ENCODE measurements at places on chromosomes 12 and 14. TPM values are rescaled to one million over a fixed set of nuclear protein-coding genes. Genes with fewer than 3 reads are reported as not detected.

DYRK2 gene
- 11.2 TPM for total RNA-seq

GRCh38 chr12:109386059-109386433, 38.3 kb downstream of the MYO1H start:
- DNase-seq: no peak

- no peak for DNase-seq
Measured at GRCh38 chr12:74983917-74984316, 225.7 kb downstream of the KCNC2 start.

GRCh38 chr14:78767436-78767835, 597.3 kb downstream of the NRXN3 start:
- no peak for DNase-seq

GRCh38 chr12:45701296-45701695, 28.2 kb upstream of the ARID2 start:
- no peak for DNase-seq

PROX2 gene
- total RNA-seq: not detected

- DNase-seq: no peak
Measured at GRCh38 chr14:65040666-65041433, 54.2 kb downstream of the FNTB start.

- no peak for DNase-seq
Measured at GRCh38 chr14:60803871-60804270, 69.3 kb downstream of the MNAT1 start.

EMP1 gene
- total RNA-seq: 167 TPM

GRCh38 chr12:109388167-109388563, 40.5 kb downstream of the MYO1H start:
- no peak for DNase-seq

- no peak for DNase-seq
Measured at GRCh38 chr12:104643819-104644669, 187.3 kb downstream of the CHST11 start.

DNA sequence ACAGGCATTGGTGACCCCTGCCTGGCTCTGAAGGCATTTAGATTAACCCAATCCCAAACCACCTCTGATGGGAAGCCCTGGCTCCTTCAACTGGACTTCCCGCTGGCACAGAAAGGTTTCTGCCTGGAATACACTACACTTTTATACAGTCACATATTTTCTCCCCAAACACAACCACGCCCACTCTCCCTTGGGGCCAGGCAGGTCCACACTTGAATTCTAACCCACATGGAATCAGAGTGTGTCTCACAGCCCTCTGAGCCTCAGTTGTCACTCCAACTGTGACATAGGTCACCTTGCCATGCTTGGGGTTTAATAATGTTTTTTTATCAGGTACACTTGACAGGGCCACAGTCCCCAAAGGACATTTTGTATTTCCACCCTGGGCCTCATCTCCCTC, 368.6 kb downstream of the BCL11B start:
- DNase-seq: no peak

DNA sequence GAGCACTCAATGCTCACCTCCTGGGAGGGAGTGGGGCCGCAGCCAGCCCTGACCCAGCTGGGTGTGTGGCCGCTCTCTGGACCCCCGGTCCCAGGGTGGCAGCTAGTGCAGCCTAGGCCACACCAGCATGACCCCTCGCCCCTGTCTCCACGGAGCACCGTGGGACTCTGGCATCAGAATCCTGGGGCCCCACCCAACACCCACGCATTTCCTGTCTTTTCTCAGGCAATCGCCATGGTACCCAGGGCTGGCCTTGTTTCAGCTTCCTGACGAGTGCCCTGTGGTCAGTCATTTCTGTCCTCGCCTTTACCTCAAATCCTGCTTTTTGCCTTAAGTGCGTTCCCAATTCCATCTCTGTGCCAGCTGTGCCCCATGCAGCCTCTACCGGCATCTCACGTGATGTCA, 15.9 kb downstream of the PACS2 start:
- peak; percentile 40 for DNase-seq

ALX1 gene
- total RNA-seq: not detected

GRCh38 chr14:92647797-92648279, 100.6 kb downstream of the LGMN start:
- DNase-seq: no peak

- DNase-seq: no peak
Measured at GRCh38 chr12:38166225-38166624, 150.3 kb upstream of the ALG10B start.

DNA sequence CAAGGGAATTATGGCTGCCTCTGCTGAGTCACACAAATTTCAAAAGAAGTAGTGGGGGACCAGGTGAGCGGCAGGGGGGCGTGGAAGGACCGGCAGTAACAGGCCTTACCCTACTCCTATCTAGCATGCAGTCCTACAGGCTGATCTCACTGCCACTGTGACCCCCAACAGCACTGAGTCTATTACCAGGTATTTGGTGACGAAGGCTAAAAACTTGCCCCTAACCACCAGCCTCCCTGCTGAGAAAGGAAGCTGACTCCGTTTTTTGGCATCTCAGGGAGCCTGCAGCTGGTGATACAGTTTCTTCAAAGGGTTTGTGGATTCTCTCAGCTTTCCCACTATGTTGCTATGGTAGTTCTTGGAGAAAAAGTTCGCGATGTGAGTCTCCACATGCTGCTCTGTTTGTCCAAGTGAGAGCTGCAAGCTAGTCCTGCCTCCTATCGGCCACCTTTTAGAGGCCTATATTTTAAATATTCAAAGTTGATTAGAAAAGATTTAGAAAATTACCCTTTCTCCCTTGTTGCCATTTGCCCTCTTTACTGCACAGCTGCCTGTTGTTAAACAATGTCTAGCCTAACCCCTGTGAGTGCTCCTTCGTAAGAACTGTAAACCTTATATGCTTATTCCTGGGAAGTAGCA, 57.1 kb upstream of the SLCO1B1 start:
- DNase-seq: no peak

C12orf50 gene
- total RNA-seq: not detected

DNA sequence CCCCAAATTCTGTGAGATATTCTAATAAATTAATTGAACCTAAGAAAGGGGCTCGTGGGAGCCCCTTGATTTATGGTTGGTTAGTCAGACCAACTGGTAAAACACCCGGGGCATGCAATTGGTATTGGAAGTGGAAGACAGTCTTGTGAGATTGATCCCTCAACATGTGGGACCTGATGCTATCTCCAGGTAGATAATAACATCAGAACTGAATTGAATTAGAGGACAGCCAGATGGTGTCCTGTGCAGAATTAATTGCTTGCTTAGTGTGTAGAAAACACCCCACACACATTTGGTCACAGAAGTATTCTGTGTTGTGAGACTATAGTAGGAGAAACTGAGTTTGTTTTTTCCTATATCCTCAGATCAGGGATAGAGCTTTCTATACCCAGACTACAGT, 22.0 kb downstream of the PYROXD1 start:
- no peak for DNase-seq

- no peak for DNase-seq
Measured at GRCh38 chr14:74574090-74574433, 38.0 kb downstream of the LTBP2 start.

FAIM2 gene
- total RNA-seq: not detected

DNA sequence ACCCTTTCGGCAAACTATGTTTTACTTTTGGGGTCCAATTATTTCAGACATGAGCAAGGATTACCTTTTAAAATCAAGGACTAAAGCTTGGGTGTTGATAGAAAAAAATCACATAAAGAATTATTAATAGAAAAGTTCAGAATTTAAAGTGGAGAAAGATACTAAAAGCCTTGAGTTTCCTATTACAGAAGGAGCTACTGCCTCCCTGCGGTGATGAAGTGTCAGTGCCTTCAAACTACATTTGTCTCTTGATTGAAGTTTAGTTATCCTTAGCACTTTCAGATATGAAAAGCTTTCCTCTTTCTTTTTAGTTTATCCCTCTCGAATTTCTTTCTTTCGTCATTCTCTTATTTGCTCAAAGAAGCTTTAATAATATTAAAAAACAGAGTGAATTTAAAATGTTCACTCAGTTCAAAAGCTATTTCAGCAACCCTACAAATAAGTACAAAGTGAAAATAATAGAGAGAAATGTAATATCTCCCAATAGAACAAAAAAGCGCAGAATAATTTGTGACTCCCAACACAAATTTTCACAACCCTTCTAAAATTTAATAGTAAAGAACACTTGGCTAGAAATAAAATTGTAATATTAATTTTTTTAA, 87.6 kb downstream of the SEC23A start:
- peak; percentile 37 for DNase-seq

DNA sequence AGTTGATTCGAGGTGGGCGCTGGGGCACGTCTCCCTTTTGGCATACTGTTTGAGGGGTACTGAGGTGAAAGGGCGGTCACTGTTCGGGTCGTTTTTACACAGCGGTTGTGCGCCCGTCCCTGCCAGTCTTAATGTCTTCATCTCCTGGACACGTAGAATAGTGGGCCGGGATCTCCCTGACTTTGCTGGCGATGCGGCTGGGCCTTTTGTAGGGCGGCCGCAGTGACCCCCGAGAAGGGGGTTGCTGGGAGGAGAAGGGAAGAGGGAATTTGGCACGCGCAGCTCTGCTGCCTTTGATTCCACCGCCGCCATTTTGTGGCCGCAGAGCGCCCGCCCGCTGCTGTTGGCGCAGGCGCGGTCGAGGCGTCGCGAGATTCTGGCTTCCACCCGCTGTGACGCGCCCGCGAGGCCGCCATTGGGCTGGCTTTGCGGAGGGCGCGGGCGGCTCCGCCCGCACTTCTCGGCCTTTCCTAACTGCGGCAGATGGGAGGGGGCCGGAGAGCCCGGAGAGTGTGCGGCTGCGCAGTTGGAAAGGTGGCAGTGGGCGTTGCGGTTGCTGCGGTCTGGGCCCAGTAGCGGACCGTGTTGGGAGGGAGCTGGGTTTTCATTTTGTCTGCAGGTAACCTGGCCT, 542 bp downstream of the SRSF5 start:
- peak; percentile 72 for DNase-seq

KSR2 gene
- 0.42 TPM for total RNA-seq

TRIAP1 gene
- total RNA-seq: 52.0 TPM

NOXRED1 gene
- 0.07 TPM for total RNA-seq

- DNase-seq: no peak
Measured at GRCh38 chr12:105476616-105477015, 146.1 kb downstream of the C12orf75 start.

- DNase-seq: no peak
Measured at GRCh38 chr12:91588874-91589454, 406.3 kb upstream of the DCN start.

GRCh38 chr12:102486153-102486552, 5.8 kb upstream of the IGF1 start:
- no peak for DNase-seq

TSPAN8 gene
- 0.18 TPM for total RNA-seq

DNA sequence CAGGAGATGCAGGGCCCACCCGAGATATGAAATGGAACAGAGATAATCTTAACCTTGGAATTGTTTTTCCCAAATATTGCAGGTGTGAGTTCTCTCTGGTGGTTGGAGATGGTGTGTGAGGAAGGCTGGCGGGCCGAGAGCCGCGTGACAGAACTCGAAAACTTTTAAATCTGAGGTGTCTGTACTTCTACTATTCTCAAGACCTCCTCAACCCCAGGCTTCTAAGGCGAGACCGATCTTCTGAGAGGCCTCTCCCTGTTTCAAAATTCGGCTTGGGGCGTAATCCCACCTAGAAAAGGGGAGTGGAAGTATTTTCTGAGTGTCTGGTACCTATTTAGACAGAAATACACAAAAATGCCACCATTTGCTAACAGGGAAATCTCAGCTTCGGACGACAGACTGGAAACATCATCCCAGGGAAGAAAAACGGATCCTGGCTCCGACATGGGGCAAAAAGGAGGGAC, 611 bp downstream of the SARNP start:
- DNase-seq: no peak

IL22 gene
- total RNA-seq: not detected

CLEC14A gene
- 256 TPM for total RNA-seq

DNA sequence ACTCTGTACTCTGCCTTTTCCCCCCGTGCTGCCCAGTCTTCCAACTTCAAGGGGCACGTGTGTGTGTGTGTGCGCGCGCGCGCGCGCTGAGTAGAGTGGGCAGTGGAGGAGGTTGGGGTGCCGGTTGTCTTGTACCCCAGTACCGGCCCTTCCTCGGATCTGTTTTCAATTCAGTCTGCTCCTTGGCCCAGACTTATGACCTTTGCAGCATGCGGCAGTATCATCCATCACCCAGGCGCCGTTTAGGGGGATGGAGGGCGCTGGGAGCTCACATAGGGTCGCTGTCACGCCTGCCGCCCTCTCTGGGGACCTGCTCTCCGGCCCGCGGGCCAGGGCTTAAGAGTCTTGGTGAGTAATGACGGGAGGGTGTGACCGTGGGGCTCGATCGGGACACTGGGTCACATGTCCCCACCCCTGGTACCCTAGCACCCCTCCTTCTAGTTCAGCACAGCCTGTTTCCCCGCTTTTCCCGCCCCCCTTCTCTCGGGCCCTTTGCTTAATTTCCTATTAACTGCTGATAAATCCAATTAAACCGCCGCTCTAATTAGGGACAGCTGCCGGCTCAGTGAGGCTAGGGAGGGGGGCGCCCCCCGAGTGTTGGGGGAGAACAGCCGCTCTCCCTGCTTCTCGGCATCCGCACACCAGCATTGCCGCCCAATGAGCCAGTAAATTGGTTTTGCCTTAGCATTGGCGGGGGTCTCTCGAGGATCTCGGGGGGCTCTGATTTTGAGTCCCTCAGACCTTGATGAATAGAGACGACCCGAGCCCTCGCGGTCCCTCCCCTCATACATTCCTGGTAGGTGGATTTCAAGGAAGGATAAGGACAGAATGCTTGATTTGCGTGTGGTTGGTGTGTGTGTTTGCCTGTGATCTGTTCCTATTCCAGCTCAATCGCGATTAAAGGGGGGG, 9.3 kb downstream of the STAC3 start:
- no peak for DNase-seq

DNA sequence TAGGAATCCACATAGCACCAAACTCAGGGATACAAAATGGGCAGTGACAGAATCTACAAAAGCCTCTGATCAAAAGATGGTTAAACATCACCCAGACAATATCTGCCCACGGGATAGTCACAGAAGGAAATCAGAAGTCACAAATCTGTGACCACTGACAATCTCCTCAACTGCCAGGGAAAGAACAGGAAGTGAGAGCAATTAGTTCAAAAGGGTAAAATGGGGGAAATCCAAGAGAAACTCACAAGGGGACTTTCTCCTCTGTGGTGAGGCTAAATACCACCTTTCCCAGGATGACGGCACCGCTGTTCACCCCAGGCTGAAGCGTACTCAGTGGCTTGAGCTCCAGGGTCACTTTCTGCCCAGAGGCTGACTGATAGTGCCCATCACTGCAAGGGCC, 10.7 kb downstream of the TTC5 start:
- no peak for DNase-seq

- no peak for DNase-seq
Measured at GRCh38 chr12:54001283-54002187, 1.6 kb downstream of the HOXC9 start.

DNA sequence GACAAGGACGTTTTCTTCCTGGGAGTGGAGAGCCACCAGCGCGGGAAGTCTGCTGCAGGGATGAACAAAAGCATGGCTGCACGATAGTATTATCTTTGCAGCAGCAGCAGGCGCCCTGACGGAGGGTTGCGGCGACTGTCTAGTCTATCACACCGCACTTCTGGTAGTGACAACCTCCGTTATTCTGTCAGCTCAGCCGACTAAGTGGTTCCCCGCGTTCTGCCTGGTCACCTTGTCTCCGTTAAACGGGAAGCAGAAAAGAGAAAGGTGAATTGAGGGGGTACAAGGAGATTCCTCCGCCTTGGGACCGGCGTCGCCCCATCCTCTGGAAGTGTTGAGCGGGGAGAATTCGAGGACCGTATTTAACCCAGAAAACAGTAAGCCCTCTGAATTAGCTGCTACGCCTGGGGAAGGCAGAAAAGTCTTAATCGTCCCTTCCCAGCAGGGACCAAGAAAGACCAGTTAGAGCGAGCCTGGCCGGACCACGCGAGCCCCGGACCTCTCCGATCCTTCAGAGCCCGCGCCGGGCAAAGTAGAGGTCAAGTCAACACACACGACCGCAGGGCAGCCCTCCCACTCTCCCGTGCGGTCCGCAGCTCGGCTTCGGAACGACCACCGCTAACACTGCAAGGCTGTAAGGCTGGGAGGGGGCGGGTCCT, 536 bp upstream of the DAAM1 start:
- no peak for DNase-seq
